ENCODE measurements at places on chromosomes 11 and 22. TPM values are rescaled to one million over a fixed set of nuclear protein-coding genes. Genes with fewer than 3 reads are reported as not detected.

Gene CRYBA4
- total RNA-seq, result not detected

Gene TREH
- total RNA-seq, result not detected

Gene PCSK7
- 43.7 TPM for total RNA-seq

Gene RIMBP3C
- not detected for total RNA-seq

Gene VSIG10L2
- 0.39 TPM for total RNA-seq

DNA sequence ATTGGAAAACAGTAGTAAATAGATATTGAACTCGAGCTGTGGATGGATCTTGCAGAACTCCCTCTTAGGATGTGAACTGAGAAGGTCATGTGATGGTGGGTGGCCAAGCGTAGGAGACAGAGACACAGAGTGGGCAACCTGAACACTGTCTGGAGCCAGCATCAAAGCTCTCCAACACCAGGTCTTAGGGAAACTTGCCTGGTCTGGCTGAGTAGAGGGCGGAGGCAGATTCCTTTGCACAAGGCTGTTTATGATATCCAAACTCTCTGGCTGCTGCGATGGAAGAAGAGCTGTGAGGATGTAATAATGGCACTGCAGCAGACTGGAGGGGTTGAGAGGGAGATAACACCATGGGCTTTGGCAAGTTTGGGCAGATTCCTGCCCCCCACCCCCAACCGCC is 10.1 kb downstream of the NAV2 start:
- no peak for DNase-seq

GRCh38 chr11:119784421-119784820 is 55.4 kb upstream of the NECTIN1 start:
- no peak for DNase-seq

GRCh38 chr11:21771097-21771496 is 421.8 kb upstream of the ANO5 start:
- DNase-seq, result no peak

GRCh38 chr11:115765803-115766239 is 261.6 kb upstream of the CADM1 start:
- DNase-seq, result no peak
